ENCODE measurements at places on chromosomes 2 and 18.
A peak's percentile ranks its signal among the peaks of the same experiment; 100 is the strongest.

- no peak for DNase-seq
These were observed 64.8 kb downstream of the TNFRSF11A start for GRCh38 chr18:62389761-62390481.

DNA sequence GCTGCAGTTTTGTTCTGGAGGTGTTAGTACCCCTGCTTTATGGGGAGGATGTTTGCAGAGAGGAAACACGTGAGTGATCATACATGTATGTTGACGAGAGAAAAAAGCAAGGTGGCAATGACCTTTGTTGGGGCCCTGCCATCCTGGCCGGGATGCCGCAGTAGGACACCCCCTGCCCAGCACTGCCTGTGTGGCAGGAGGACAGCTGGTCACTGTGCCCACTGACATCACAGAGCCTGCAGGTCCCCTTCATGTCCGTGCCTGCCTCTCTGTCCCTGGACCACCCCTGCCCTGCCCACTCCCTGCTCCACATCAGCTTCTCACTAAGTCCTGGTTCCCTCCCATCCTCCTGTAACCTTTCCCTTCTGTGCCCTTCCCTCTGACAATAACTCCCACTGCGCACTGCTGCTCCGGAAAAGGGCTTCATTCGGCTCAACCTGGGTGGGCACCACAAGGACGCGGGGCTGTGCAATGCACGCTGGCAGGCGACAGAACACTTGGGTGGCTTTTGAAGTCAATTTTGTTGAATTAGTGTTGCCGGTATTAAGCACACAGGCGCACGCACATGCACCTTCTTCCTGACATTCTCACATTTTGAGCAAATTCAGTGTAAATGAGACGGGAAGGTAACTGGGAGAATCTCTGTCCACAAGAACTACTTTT lies 51.5 kb upstream of the TWIST2 start:
- no peak for DNase-seq

- no peak for DNase-seq
These were observed 127.1 kb downstream of the DSC3 start for GRCh38 chr18:30915336-30915988.

GRCh38 chr18:28041366-28041765 lies 135.6 kb downstream of the CDH2 start:
- no peak for DNase-seq

- no peak for DNase-seq
These were observed 16.2 kb downstream of the PDE11A start for GRCh38 chr2:178056345-178056744.

DNA sequence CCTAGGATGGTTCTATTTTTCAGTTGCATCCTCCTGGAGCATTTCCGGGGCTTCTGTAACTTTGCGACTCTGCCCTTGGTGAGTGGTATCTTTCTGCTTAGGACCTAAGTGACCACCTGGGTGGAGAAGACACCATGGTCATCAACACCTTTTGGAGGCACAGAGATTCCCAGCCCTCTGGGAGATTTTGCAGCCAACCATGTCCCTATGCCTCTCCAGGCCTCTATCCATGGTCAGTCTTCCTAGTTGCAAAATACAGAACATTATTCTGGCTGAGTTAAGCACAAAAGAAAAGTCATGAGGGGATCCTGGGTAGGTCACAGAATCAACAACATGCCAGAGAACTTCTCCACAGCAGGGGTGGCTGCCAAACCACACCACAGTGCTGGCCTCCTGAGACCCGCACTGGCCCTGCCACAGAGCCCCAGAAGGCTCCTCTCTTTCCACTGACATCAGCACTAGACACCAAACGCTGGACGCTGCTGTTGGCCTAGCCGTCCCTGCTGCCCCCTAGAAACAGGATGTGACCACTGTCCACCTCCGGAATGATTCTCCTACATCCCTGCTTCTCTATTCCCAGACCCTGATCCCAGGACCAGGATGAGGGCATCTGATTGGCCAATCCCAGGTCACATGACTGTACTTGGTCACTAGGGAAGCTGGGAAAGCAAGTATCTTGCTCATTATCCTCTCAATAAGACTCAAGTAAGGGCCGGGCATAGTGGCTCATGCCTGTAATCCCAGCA lies 47.7 kb downstream of the SMAD7 start:
- peak; percentile 75 for DNase-seq

DNA sequence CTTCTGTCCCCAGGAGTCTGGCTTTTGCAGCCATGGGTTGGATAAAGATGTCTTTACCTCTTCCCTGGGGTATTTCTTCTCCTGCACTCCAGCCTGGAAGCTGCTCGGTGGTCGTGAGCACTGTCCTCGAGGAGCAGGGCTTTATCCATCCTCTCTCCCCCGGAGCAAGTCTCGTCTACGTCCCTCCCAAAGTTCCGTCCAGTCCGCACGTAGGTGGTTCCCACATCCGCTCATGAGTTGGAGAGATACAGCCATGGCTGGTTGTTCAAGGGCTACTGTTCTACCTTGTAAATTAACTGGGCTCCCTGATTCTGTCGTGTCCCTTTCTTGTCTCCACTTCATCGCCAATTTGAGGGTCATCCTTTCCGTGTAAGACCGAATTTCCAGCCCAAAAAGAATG lies 47.1 kb downstream of the TRAPPC12 start:
- no peak for DNase-seq

DNA sequence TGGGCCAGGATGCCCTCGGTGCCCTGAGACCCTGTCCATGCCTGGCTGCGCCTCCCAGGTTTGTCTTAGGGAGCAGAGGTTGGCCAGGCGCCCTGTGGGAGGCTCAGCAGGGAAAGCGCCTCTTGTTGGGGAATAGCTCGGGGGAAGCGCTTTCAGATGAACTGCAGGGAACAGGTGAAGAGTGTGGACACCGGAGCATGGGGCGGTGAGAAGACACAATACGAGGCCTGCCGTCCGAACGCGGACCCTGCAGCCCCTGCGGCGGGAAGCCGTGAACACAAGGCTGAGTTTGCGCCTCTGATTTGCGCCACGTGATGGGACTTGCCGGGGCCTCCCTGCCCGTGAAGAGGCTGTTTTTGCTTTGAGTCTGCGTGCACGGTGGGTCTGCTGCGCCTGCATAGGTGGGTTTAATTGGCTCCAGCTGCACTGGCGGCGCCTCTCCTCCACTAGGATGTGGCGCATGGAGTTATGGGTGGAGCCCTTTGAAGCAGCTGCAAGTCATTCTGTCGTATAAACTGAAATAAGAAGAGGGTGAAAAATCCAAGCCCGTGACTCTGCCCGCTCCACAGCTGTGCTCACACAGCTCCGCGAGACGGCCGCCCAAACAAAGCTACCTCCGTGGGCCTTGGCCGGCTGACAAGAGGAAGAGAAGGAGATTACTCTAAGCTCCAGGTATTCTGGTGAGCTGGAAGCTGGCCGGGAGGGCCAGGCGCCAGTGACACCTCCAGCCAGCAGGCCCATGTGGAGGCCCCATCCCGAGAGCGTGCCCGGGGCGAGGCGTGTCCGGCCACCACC lies 103.5 kb upstream of the CTDP1 start:
- peak; percentile 82 for DNase-seq

- DNase-seq: peak; percentile 67
These were observed 613 bp downstream of the COL5A2 start for GRCh38 chr2:189178726-189179569.

DNA sequence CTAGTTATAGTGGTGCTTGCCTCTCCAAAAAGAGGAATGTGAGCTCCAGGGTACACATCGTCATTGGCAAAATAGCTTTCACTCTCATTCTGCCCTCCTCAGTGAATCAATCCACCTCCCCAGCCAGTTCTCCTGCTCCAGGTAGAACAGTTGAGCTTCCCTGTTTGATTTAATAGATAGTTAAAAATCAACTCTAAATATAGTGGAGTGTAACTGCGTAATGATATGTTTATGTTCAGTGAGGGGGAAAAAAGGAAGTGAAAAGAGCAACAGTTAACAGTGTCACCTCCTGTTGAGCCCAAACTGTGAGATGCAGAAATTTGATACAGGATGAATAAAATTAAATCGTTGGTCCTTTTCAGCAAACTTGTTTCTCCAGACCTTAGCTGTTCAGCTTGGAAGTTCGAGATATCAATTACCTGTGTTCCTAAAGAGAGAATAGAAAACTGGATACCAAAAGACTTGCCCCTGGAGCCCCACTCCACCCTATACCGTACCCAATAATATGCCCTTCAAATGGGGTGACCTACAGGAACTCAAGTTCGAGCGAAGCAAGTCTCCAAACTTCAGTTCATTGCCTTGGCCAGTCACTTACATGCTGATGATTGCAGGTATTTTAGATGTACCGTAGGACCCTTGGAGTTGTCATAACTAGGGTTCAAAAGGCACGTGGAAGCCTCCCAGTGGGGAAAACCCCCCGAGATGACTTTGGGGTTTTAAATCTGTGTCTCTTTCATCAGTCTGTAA lies 708.4 kb downstream of the RNF144A start:
- DNase-seq: no peak

DNA sequence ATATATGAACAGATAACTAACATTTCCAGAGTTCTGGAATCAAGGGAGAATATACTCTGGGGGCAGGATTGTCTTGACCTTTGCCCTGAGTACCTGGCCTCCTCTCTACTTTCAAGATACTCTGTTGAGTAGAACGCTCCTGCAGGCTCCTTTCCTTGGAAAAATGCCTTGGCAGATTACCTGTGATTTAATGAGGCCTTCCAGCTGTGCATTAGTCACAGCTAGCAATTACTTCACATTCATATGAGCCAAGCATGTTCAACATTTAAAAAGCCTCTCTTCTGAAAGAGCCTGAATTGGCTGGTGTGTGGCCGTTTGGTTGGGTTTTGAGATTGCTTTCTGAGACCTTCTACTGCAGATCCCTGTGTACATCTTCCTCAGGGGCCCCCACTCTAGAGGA lies 142.2 kb downstream of the PLCL1 start:
- no peak for DNase-seq

Measured in left hindlimb (tissue), 1 donor.